ENCODE measurements at places on chromosomes 11 and 22.

DNA sequence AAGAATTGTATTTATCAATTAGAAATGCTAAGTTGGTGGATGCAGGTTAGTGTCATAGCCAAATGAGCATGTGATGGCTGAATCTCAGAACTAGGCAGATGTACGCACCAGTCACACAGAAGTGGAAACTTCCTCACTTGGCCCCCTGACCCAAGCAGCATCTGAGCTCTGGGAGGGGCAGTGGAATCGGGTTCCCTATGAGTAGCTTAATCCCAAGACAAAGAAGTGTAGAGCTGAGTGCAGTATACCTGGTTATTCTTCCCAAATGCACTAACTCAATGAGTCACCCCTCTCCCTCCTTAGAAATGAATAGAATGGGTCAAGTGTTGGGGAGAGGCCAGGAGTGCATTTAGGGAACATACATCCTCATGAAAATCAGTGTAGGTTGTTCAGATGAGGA is 224.6 kb downstream of the FAT3 start:
- DNase-seq: no peak

- DNase-seq: no peak
Measured at GRCh38 chr11:10777806-10778205, 26.8 kb downstream of the CTR9 start.

DNA sequence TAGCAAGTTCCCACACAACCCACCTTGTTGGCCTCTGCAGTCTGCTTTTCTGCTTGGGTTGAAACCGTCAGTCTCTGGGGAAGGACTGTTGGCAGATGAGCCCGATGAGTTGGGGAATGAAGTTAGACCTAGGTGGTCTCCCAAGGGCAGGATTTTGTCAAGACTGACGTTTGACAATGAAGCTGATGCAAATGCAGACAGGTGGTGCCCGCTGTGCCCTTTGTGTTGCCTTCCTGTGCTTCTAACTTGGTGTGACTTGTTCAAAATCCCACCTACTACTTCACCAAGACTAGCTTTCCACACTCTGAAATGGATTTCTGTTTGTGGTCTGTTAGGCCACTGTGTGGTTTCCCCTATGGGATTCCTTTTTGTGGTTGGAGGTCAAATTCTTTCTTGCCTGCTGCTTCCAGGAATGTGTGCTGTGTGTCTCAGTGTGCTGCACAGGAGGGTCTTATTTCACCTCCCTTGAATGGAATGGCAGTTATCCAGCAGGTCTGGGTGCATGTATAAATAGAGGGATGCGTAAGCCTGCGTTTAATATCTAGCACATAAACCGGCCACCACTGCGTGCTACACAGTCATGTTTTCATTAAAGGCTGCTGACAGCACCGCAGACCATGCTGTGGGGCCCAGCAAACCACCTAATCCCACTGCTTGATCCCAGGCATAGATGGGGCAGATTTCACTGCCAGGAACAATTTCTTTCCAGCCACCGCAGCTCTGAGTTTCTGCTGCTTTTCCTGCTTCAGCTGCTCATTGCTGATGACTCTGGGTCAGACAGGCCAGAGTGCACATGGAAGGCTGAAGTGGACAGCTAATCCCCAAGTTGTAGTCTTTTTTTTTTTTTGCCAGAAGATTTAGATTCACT is 44.8 kb downstream of the ADAMTS8 start:
- DNase-seq: no peak

GRCh38 chr11:121589946-121590537 is 137.3 kb upstream of the SORL1-AS1 start:
- no peak for DNase-seq

GRCh38 chr11:8705146-8705545 is 22.6 kb downstream of the RPL27A start:
- DNase-seq: no peak

DNA sequence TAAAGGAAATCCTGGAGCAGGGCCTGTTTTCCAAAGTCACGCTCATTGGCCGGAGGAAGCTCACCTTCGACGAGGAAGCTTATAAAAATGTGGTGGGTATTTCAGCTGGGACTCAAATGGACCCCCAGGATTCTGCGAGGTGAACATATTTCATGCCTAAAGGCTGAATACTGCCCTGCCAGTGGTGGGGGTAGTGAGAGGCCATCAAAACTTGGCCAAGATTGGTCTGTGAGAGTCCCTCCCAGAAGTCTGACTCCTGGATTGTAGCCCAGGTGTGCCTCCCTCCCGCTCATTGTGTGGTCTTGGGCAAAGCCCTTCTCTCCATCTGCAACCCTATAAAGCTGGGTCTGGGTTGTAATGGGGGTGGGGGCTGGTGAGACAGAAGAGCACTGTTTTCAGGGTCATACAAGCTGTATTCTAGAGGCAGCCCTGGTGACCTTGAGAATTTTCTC is 853 bp downstream of the HTATIP2 start:
- no peak for DNase-seq

DNA sequence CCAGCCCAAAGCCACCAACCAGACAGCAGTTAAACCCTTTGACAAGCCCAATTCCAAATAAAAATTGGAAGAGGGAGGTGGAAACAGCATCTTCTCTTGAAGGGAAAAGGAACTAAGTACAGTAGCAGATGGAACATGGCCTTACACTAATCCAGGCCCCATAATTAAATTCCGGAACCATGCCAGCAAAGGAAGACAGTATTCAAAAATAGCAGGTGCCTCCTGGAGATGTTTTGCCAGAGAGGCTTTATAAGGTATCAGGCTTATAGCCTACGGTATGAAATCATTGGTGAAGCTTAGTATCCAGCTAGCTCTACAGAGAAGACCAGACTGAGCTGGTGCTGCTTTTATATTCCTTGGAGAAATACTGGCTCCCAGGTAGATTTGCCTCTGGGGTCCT is 344.1 kb upstream of the API5 start:
- no peak for DNase-seq

DNA sequence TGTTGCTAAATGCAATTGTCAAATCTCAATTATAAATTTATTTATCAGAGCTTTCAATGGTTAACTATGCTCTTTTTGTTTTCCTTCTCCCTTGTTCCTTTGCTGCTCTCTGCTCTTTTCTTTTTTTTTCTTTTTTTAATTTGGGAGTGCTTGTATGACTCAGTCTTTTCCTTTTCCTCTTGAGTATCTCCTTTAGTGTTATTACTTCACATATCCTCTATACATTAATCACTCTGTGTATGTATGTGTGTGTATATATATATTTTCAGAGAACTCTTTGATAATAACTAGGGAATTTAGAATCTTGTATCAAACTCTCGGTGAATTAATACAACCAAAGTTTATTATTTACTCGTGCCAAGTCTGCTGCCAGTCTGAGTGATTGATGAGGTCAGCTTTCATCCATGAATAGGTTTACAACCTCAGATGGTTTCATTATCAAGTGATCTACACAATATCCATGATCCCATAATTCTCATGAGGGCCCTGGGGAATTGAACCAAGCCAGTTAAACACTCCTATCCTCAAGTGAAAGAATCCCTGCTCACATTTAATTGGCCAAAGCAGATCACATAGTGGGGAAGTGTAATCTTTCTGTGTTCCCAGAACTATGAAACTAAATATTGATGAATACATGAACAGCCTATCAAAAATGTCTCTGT is 743.4 kb upstream of the CNTN5 start:
- no peak for DNase-seq

GRCh38 chr11:131275580-131275979 is 94.8 kb upstream of the NTM start:
- DNase-seq: no peak

- no peak for DNase-seq
Measured at GRCh38 chr11:116503216-116504160, 269.3 kb downstream of the BUD13 start.

- DNase-seq: no peak
Measured at GRCh38 chr11:62854825-62855570, 15.6 kb upstream of the WDR74 start.

- DNase-seq: no peak
Measured at GRCh38 chr11:126327281-126328000, 23.6 kb downstream of the DCPS start.

DNA sequence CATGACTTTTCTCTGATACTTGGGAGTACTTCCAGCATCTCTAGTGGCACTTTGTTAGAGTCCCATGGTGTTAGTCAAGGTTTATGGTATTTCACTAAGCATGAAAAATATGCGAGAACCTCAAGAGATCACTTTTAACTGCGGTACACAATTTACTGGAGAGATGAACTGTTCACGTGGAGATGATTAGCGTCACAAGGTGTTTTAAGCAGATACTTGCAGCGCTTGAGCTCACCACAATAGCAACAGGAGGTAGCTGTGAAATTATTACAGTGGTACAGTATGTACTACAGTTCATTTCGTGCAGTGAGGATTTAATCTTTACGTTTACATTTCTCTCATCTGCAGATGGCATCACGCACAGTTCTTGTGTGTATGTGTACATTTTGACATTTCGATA is 4.5 kb downstream of the PARVA start:
- DNase-seq: no peak

GRCh38 chr11:76153571-76153923 is 52.8 kb downstream of the WNT11 start:
- DNase-seq: no peak

DNA sequence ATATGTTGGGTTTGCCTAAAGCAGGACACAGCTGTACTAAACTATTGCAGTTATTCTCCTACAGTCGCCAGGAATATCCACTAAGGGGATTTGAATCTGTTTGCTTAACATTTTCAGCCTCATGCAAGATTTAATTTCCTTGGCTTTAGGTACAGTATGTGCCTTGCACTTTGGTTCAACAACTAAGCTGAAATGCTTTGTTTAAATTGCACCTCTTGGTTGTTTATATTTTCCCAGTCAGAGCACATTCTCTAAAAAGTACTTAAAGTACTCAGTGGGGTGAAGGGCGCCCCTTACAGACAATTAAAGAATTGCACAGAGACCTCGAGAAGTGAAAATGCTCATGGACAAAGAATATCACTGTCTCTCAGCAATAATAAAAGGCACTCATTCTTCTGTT is 107.8 kb upstream of the MTNR1B start:
- DNase-seq: no peak

DNA sequence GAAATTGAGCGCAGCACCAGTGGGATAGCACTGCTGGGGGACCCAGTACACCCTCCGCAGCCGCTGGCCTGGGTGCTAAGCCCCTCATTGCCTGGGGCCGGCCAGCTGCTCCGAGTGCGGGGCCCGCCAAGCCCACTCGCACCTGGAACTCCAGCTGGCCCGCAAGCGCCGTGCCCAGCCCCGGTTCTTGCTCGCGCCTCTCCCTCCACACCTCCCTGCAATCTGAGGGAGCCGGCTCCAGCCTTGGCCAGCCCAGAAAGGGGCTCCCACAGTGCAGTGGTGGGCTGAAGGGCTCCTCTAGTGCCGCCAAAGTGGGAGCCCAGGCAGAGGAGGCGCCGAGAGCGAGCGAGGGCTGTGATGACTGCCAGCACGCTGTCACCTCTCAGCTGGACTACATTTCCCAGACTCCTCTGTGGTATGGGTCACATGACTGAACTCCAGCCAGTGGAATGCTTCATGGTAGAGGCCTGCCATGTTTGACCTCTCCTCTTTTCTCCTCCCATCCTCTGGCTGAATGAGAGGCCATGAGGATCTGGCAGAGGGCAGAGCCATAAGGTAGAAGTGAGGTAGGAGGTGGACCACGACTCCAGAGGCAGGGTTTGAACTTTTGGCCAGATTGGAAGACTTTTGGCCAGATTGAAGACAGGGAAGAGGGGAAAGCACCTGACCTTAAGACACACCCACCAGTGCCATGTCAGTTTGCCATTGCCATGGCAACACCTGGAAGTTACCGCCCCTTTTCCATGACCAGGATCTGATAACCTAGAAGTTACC is 6.2 kb downstream of the MRGPRD start:
- DNase-seq: peak; percentile 29

GRCh38 chr11:129894278-129895125 is 876 bp downstream of the NFRKB start:
- peak; percentile 4 for DNase-seq

GRCh38 chr11:119363081-119363850 is 16.8 kb upstream of the MFRP start:
- DNase-seq: no peak

GRCh38 chr22:30667107-30667493 is 575 bp downstream of the DUSP18 start:
- DNase-seq: peak; percentile 26

GRCh38 chr11:122780296-122780949 is 57.9 kb upstream of the CRTAM start:
- no peak for DNase-seq

GRCh38 chr11:120343429-120343828 is 7.2 kb downstream of the ARHGEF12 start:
- no peak for DNase-seq

GRCh38 chr11:2107521-2107920 is 31.7 kb downstream of the IGF2 start:
- DNase-seq: no peak

GRCh38 chr11:134289167-134289566 is 13.0 kb downstream of the GLB1L3 start:
- no peak for DNase-seq

DNA sequence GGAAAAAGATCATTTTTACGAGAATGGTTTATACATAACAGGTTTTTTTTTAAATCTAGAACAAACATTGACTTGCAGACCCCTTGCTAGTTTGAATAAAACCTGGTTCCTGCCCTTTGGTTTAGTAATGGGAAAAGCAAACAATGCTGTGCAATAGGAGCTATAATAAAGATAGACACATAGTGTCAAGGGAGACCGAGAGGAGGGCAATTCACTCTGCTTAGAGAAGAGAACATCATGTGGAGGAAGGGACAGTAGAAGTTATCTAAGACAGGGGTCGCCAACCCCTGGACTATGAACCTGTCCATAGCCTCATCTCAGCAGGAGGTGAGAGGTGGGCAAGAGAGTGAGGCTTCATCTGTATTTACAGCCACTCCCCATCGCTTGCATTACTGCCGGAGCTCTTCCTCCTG is 7.0 kb upstream of the RDX start:
- DNase-seq: no peak

- DNase-seq: no peak
Measured at GRCh38 chr22:37175414-37176281, 12.4 kb downstream of the C1QTNF6 start.

- peak; percentile 15 for DNase-seq
Measured at GRCh38 chr11:61332281-61332796, 566 bp downstream of the DDB1 start.

DNA sequence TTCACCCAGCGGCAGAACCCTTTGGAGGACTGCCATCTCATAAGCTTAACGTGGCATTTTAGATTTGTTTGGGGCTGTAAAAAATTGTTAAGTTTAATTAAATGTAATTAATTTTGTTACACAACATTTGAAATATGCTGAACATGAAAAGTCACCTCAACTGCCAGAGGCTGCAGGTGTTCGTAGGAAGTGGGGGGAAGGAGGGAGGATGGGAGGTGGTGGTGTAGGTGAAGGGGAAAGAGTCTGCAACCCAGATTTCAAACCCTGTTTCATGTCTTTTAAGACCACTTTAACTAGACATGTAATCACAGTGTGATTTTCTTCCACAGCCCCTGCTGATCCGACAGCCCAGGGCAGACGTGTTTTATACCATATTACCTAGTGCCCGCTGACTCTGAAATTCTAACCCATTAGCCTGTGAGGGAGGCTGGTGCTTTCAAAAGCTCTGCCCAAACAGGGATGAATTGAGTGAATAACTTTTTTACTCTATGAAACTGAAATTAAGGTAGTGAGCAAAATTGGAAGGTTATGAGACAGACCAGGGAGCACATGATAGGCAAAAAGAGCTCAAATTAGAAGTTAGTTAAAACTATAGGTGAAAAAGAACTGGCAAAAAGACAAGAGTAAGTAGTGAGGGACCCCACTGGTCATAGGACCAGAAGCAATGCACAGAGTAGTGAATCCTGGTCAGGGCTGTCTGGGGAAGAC is 279.8 kb downstream of the DDX10 start:
- DNase-seq: no peak

GRCh38 chr11:120288021-120288420 is 37.1 kb upstream of the TLCD5 start:
- no peak for DNase-seq

Measured in CD4-positive, CD25-positive, alpha-beta regulatory T cell (primary cell).